RPMI7951 (cell line): ENCODE measurements at places on chromosomes 13 and 19. TPM values are rescaled to one million over a fixed set of nuclear protein-coding genes. Genes with fewer than 3 reads are reported as not detected.

DNA sequence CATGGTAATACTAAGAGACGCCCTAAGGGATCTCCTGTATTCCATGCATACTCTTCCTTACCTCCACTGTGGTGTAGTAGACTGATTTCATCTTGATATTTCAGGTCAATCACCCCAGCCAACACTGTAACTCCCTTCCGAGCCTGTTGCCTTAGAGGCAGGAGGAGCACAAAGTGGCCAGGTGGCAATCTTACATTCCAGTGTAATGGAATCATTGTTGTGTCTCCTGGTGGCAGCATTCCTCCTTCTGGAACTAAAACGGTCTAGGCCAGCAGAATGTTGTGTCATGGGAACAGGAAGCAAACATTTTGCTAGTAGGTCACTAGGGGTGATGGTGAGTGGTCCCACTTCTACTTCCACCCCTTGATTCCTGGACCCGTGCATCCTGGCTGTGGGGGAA lies 405.7 kb upstream of the SLC10A2 start:
- no peak for DNase-seq

DNA sequence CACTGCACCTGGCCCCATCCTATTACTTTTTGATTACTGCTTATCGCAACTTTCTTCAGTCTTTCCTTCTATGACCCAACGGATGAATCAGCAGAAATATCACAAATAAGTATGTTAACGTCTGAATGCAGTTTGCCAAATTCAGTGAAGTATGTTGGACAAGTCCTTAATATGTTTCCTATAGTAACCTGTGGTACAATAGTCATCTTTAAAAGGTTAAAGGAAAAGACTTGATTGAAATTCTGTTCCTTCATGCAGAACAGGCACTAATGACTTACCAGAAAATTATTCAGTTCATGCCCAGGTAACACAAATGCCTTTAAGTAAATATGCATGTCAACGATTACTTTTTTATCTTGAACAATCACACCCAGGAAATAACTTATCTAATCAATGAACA lies 242.6 kb downstream of the KCTD12 start:
- DNase-seq: no peak

GRCh38 chr13:33194820-33195692 lies 90.5 kb downstream of the STARD13 start:
- peak; percentile 44 for DNase-seq

The KLK12 gene
- not detected in 2 replicates for total RNA-seq

GRCh38 chr19:1762243-1763117 lies 9.2 kb downstream of the ONECUT3 start:
- no peak for DNase-seq

The LILRB1 gene
- total RNA-seq: not detected in 2 replicates

- DNase-seq: peak; percentile 74
Measured at GRCh38 chr13:23440821-23441618, 7.5 kb upstream of the SACS start.

The PALM gene
- total RNA-seq: 0.10 TPM in 1 of 2 replicates, not detected in the other

DNA sequence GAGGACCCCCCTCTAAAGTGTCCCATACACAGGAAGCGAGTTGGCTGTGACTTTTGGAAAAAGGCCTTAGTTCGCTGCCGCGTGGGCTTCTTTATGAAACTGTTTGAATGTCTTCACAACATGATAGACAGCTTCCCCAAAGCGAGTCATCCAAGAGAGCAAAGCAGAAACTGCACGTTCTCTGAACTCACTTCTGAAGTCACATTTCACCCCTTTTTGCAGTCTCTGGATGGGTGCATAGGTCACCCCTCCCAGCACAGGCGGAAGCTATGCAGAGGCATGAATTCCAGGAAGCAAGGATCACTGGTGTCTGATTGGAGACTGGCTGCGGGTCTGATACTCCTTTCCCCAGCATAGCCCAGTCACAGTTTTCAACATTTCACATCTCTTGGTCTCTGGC lies 10.6 kb downstream of the GPI start:
- no peak for DNase-seq

GRCh38 chr13:52158629-52159158 lies 703 bp downstream of the NEK3 start:
- peak; percentile 43 for DNase-seq

- peak; percentile 81 for DNase-seq
Measured at GRCh38 chr13:41601718-41602445, 144.5 kb downstream of the RGCC start.

- DNase-seq: peak; percentile 89
Measured at GRCh38 chr19:3365836-3366752, at the start of gene NFIC. Gene NFIC, plus strand, starts transcription at chr19:3366583. Its CDS starts 54 bp downstream, at chr19:3366637.

The ZIC2 gene
- 0.12 TPM in 1 of 2 replicates, not detected in the other for total RNA-seq

DNA sequence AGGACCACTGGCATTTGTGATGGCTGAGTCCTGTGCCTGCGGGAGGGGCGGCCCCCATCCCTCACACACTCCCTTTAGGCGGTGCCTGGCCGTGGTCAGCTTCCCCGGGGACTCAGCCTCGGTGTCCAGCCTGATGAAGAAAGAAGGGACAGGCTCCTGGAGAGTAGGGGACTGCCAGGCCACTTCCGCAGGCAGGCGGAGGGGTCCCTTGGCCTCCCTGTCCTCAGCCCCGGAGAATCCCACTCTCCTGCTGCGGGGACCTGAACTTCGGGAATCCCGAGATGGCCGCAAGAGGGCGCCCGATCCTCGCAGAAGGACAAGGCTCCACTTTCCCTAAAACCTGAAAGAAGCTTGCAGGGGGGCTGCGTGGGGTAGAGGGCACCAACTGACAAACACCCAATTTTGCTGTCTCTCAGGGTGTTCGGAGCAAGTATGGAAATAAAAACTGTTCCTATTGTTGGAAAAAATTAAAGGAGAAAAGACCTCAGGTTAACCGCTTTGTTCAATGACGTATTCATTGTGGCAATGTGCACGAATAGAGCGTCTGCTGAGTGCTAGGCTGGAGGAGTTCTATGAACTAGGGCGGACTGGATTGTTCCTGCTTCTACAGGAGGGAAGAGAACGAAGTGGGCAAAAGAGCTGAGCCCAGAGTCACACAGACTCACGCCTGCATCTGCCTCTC lies 297.3 kb downstream of the ZNF536 start:
- DNase-seq: peak; percentile 32

The OR7G2 gene
- total RNA-seq: not detected in 2 replicates

- no peak for DNase-seq
Measured at GRCh38 chr13:60369242-60369641, 27.8 kb upstream of the TDRD3 start.

DNA sequence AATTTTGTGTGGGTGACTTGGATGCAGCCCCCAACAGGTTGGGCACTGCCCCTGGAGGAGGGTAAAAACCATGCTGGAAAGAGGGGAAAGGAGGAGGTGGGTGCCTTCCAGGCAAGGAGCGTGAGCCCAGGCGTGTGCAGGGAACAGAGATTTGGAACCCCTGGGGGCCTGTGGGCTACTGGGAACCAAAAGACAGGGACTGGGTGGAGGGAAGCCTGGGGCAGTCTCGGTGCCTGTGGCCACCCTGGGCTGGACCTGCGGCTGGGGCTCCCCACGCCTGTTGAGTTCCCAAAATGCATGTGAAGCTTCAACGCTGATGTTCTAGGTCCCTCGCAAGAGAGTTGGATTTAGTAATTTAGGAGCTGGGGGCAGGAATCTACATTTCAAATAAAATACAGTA lies 24.8 kb downstream of the GGACT start:
- DNase-seq: no peak

DNA sequence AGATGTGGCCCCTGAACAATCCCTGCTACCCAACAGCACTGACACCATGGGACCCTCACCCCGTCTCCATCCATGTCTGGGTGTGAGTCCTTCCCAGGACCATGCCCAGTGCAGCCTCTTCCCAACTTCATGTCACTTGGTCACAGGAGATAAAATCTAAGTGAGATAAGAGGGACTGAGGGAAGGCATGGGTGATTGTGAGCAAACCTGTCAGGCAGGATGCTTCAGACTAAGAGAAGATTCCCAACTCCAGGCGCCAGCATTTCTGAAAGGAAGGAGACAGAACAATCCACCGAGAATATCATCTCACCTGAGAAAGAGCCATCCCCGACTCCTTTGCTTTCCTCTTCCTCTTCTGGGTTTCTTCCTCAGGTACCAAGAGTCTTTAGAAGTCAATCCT lies 7.5 kb downstream of the ZNF320 start:
- no peak for DNase-seq

DNA sequence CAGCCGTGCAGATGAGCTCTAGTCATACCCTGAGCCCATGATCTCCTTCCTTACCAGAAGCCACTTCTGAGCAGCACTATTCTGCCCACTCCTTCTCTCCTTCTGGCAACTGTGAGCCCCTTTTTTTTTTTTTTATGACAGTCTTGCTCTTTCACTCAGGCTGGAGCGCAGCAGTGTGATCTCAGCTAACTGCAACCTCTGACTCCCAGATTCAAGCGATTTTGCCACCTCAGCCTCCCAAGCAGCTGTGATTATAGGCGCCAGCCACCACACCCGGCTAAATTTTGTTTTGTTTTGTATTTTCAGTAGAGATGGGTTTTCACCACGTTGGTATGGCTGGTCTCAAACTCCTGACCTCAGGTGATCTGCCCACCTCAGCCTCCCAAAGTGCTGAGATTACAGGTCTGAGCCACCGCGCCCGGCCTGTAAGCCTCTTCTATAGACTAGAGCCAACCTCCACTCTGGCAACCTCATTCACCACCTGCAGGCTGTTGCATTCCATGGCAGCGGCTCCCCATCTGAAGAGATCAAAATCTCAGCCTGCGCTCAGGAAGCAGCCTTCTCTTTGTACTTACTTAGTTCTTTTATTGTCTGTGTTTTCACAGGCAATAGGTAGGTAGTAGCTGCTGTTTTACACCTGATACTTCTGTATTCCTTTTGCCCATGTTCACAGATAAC lies 34.8 kb upstream of the NDFIP2 start:
- DNase-seq: no peak
